ENCODE measurements at places on chromosomes 5 and 9.

DNA sequence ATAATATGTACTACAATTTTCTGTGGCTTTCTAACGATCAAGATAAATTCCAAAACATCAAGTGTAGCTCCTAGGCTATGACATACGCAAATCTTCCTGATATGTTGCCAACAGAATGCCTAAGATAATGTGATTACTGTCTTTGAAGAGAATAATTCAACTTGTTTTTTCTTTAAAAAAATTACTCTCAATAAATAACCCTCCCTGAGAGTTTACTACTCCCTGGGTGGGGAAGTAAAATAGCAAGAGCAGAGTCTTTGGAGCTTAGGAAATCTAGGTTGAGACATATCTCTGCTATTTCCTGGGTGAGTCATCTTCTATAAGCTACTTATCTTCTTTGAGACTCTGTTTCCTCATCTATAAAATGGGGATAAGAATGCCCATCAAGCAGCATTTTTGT, 201.2 kb downstream of the ACTL7B start:
- DNase-seq, result no peak

DNA sequence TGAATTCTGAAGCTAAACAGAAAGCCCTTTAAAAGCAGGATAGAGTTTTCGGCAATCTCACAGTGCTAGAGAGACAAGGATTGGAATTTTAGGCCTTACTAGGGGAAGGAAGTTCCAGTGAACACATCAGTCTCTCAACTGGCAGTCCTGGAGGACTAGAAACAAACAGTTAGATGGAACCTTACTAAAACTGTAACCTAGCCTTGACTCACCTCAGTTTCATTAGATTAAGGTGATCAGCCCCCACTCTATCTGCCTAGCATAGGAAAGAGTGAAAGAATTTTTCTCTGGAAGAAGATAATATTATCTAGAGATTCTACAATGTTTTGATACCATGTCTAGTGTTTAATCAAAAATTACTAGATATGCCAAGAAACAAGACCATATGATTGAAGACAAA, 25.8 kb upstream of the SMIM23 start:
- no peak for DNase-seq

- no peak for DNase-seq
Observed at GRCh38 chr9:19937121-19937520, 148.3 kb upstream of the SLC24A2 start.

DNA sequence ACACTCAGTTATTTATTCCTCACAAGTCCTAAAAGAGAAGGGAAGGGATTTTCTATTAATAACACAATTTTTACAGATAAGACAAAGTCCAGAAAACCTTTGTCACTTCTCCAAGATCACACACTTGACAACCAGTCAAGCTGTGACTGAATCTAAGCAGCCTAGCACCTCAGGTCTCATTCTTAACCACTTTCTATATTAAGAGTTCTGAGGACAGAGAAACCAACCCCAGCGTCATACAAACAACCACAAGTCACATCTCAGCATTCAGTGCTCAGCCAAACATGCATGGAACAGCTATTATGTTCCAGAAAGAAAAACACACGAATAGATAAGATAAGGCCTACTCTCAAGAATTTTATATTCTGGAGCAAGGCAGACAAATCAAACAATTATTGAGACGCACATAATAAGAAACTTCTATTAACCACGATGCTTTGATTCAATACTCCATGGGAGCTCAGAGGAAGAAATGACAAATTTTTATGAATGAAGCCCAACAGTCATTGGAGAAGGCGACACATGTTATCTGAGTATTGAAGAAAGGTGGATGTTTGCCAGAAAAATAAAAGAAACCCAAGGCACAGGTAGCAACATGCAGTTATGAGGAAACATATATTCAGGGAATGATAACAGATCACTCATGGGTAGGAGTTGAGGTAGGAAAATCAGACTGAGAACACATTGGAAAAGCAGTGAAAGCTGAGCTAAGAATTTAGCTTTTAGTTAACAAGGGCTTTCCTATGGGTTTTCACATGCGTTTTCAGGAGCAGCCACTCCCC, 113.1 kb downstream of the HTR4 start:
- no peak for DNase-seq

DNA sequence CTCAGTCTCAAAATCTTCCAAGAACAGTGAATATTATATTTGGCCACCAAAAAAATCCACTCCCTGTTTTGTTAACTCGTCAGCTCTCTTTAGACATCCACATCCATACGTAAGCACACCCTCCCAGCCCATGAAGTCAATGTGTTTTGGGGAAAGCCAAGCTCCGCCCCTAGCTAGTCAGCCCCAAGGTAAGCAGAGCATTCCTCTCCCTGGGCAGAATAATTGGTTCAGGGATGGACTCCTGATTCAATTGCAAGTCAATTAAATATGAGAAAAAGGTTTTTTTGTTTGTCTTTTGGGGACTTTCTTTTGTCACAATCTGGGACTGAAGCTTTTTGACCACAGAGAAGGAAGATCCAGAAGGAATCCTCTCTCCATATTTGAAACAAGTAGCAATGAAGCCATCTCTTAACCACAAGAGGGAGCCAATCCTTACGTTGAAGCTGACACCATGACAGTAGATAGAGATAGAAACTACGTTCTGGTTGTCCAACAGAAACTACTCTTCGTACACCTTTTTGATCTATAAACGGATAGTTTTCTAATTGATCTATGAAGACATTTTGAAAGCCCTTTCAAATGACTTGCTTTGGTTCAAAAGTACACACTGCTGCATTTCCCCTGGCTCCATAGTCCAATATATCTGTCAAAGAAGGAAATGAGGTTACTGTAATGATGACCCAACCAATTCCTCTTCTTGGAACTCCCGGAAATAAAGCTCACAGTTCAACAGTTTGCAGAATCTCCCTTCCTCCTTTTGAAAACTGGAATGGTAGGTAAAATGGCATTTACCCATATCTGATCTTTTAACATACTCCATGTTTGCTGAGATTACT, 166.4 kb downstream of the TLE1 start:
- DNase-seq, result no peak

DNA sequence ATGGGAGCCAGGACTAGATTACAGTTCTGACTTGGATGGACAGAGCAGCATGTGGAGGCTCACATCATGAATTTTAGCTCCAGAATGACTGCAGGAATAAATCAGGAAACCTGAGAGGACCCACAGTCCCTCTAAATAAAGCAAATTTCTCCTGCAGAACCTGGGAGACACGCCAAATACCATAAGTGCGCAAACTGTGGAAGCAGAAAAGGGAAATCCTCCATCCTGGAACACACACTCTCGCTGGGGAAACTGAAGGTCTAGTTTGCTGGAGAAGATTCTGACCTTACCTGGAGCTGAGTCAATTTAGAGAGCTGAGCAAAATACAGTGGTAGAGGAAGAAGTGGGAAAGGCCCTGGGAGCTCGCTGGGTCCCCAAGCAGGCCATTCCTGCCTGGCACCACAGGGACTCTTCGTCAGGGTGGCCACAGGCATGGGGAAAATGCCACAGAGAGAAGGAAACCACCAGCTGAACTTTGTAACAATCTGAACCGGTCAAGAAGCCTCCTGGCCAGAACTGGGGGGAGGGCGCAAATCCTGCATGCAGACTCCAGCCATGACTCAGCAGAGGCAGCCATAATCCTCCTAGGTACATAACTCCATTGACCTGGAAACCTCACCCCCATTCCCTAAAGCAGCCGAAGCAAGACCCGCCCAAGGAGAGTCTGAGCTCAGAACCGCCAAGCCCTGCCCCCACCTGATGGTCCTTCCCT, 390.9 kb downstream of the LRRC70 start:
- no peak for DNase-seq

GRCh38 chr5:10695055-10695649, 65.9 kb downstream of the DAP start:
- DNase-seq, result peak; percentile 56

- DNase-seq, result no peak
Observed at GRCh38 chr5:174844971-174845370, 120.6 kb downstream of the MSX2 start.

GRCh38 chr5:64625678-64626077, 64.6 kb upstream of the SHISAL2B start:
- no peak for DNase-seq

GRCh38 chr5:52560366-52560765, 227.3 kb upstream of the ITGA1 start:
- DNase-seq, result peak; percentile 59

DNA sequence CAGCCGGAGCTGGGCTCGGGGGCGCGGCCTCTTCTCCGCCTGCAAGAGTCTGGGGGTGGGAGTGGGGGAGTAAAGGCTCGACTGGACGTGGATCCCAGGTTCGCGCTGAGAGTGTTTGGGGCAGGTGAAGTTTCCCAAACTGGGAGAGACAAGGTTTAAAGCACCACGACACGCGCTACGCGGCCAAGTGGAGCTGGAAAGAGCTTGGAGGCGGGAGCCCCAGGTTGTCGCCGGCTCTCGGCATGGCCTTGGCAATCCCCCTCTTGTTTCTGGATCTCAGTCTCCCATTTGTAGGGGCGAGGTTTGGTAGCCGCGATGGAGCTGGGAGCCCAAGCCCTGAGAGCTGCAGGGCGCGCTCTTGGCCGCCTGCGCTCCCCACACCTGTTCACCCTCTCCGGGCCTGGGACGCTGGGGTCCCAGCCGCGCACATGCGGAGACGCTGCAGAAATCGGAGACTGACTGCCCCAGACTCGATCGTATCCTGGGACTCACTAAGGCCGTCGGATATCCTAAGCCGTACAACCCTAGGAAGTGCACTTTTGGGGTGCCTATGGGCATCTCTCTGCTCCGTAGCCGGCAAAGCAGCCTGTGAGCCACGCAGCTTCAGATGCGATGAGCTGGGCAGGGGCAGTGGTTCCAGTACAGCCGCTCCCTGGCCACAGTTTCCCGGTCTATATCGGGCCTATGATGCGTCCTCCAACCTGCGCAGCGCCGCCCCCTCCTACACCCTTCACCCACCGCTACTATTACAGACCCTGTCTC, 937 bp downstream of the TMOD1 start:
- no peak for DNase-seq

DNA sequence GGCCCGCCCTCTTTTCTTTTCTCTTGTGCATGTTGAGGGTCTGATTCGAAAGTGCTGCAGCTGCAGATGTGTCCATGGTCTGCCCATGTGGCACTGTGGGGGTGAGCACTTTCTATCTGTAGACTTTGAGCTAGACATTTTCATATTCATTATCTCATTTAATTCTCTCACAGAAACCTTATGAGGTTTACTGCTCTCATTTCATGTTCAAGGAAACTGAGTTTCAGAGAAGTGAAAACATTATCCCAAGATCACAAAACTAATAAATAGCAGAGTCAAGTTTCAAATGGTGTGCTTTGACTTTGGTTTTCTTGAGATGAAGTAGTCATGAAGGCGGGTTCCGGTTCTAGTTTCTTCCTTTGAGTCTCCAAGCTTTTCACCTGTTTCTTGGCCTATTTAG, 536.5 kb upstream of the ZNF462 start:
- no peak for DNase-seq

GRCh38 chr5:172956936-172957335, 2.3 kb upstream of the RPL26L1 start:
- DNase-seq, result no peak

- no peak for DNase-seq
Observed at GRCh38 chr9:118829334-118829733, 539.9 kb downstream of the BRINP1 start.

- DNase-seq, result no peak
Observed at GRCh38 chr5:67173959-67174358, 22.6 kb downstream of the CD180 start.

- no peak for DNase-seq
Observed at GRCh38 chr5:112445626-112446350, 26.7 kb upstream of the EPB41L4A start.

- DNase-seq, result no peak
Observed at GRCh38 chr5:163938595-163938994, 433.2 kb downstream of the MAT2B start.

GRCh38 chr5:6902597-6902996, 189.4 kb downstream of the TENT4A start:
- DNase-seq, result no peak

DNA sequence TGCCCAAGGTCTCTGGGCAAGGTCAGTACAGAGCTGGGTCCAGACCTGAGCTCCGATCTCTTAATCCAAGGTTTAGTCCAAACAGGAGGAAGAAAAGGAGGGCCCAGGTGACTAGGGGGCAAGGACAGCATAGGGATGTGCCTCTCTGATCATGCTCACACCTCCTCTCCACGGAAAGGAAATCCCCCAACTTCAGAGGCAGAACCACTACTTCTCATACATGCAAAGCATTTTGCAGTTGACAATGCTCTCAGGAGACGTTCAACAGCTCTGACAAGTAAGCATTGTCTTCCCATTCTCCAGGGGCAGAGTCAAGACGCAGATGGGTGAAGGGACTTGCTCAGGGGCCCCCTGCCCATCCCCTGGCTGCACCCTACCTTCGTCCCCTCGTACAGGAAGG, 8.7 kb upstream of the CORO2A start:
- DNase-seq, result no peak

DNA sequence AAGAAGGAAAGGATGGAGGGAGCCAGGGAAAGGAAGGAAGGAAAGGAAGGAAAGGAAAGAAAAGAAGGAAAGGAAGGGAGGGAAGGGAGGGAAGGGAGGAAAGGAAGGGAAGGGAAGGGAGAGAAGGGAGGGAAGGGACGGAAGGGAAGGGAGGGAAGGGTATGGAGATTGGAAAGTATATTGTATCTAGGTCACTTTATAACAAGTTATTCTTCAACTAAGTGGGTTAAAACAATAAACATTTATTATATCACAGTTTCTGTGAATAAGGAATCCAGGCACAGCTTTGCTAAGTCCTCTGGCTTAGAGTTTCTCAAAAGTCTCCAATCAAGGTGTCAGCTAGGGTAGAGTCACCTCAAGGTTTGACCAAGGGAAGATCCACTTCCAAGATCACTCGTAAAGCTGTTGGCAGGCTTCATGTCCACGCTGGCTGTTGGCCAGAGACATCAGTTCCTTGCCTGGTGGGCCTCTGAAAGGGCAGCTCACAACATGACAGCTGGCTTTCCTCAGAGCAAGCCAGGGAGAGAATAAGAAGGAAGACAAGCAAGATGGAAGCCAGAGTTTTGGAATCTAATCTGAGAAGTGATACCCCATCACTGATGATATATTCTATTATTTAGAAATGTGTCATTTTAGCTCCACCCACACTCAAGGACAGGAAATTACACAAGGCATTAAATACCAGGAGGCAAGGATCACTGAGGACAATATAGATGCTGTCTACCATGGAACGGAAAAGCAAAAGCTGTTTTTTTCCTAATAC, 105.1 kb downstream of the DEPDC1B start:
- DNase-seq, result no peak

- no peak for DNase-seq
Observed at GRCh38 chr9:75013735-75014134, 14.4 kb downstream of the CARNMT1 start.

DNA sequence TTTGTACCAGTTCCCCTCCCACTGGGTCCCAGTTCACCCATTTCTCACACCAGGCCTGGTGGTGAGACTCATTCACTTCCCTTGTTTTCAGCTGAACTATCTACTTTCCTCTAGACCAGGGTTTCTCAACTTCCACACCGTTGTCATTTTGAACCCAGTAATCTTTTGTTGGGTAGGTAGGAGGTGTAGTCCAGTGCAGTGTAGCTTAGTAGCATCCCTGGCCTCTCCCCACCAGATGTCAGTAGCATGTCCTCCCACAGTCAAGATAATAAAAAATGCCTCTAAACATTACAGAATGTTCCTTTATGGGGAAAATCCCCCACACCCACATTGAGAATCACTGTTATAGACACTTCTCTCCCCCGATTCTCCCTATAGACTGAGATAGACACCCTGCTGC, 299.1 kb downstream of the EPB41L4A start:
- no peak for DNase-seq
